H1 (cell line): ENCODE measurements at places on chromosomes 11 and 22.

DNA sequence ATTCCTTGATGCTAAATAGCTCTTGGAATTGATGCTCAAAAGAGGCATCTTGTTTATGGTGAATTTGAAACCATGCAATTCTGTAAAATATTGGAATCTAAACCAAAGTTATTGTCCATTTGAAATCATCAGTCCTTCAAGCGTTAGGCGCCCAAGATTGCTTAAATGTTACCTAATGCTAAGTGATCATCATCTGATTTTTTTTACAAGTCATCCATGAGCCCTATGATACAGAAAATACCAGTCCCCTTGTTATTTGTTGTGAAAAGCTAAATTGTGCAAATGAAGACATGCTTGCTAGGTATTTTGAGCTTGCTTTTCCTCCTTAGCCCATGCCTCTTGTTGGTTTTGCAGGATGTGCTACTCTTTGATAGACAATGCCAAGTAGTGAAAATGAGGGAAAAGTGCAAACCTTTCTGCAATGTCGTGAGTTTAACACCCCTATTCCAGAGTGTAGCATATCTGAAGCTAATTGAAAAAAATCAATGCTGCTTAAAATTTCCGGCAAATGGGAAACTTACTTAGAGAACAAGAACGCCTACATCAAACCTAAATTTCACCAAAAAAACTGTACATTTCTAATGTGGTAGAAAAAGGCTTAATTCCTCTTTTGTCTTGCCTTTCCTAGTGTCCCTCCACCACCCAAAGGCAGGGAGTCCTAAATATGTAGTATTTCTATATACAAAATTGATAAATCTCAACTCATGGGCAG is 1.9 kb downstream of the GRK3 start:
- H3K4me3 ChIP-seq: peak overlapping the region; percentile 39; the same call in 1 of the 2 replicates
- no peak for DNase-seq
- H3K27ac ChIP-seq: no peak overlapping the region
- H3K27me3 ChIP-seq: peaks cover 5% of the 10 kb centered on the region; the same call in 1 of the 2 replicates

- no peaks in the 10 kb centered on the region for H3K36me3 ChIP-seq
- H3K27me3 ChIP-seq: no peaks in the 10 kb centered on the region
- H3K4me1 ChIP-seq: 0 out of 2 replicates have a peak, but pooled peaks cover 2% of the 10 kb centered on the region
- no peak overlapping the region for H3K4me3 ChIP-seq
- H3K27ac ChIP-seq: no peak overlapping the region
Measured at GRCh38 chr11:76808996-76809395, 25.8 kb downstream of the TSKU start.

- H3K4me1 ChIP-seq: peaks cover 15% of the 10 kb centered on the region
- no peaks in the 10 kb centered on the region for H3K36me3 ChIP-seq
- no peaks in the 10 kb centered on the region for H3K27me3 ChIP-seq
- peak overlapping the region; percentile 13; the same call in 1 of the 2 replicates for H3K4me3 ChIP-seq
Measured at GRCh38 chr22:31098632-31099110, 8.7 kb downstream of the SELENOM start.

DNA sequence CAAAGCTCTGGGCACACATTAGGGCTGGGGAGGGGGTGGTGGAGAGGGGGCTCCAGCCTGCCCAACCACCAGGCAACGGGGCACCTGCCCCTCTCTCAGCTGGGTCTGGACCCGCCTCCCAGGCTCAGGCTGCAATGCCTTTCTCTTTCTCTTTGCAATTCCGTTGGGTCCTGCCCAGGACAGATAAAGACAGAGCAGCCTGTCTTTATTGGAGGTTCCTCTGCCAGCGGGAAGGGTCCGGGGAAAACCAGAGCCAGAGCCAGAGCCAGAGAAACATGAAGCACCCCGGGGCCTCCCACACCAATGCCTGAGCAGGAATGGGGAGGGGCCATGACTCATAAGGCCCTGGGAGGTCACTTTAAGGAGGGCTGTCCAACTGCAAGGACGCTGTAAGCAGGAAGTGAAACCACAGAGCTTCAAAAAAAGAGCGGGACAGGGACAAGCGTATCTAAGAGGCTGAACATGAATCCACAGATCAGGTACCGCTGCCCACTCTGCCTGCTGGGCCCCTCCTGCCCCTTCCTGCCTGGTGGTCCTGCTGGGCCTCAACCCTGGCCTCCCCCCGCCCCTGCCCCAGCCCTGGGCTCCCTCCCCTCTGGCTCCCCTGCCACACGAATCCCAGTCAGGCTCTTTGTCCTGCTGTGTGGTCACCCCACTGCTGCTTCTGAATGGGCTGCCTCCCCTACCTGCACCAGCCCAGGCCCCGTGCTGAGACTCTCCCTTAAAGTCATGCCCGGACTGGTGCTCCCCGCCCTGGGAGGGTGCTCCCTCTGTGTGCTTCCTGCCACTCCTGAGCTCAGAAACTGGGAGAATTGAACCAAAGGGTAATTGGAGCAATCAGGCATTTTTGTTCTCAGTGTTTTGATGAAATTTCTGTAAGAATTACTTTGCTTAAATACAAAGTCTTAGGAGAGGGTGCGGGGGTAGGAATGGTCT is at the start of gene APOBEC3B:
APOBEC3B (plus strand) TSS at position 356 of the 936 bp plus-strand sequence; CDS start at position 463, 107 bp downstream.
- H3K36me3 ChIP-seq: no peaks in the 10 kb centered on the region; the same call in 1 of the 2 replicates

DNA sequence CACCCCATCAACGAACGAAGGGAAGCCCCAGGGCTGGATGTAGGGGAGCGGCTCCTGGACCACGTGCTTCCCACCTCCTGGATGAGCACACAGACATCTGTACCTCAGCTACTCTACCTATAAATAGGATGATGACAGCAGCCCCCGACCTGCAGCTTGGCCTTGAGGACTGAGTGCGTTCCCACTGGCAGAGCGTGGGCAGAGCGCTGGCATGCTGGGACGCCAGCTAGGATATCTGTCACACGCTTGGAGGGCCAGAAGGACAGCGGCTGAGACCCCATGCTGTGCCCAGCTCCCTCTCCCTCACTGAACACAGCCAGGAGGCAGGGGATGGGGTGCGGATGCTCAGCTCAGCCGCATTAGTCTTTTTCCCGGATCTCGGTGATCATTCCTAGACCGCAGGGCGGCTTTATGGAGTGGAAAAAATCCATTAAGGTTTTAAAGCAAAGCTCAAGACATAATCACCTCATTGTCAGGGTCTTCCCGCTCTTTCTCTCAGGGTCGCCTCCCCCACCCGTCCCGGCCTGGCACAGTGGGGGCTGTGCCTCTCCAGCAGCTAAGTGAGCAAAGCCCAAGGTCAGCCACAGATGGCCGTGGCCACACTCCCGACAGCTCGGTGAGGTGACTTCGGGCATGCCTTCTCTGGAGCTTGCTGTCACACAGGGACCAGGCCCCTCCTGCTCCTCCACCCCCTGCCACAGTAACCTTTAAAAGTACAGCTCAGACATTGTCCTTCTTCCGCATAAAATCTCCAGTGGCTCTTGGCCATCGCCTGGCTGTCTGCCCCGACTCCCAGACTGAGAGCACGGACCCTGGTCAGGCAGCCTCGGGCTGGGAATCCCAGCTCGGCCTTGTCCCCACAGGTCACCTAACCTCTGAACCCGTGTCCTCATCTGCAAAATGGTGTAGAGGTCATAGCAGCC is 69.6 kb upstream of the SHISAL1 start:
- H3K27me3 ChIP-seq: no peaks in the 10 kb centered on the region
- DNase-seq: no peak
- H3K4me1 ChIP-seq: no peaks in the 10 kb centered on the region; the same call in none of the 2 replicates
- no peaks in the 10 kb centered on the region for H3K36me3 ChIP-seq
- no peak overlapping the region for H3K27ac ChIP-seq

GRCh38 chr11:32396991-32397390 is 38.3 kb downstream of the WT1 start:
- H3K4me1 ChIP-seq: no peaks in the 10 kb centered on the region; the same call in 1 of the 2 replicates
- no peak for DNase-seq
- H3K36me3 ChIP-seq: no peaks in the 10 kb centered on the region

- peaks cover 19% of the 10 kb centered on the region; the same call in 1 of the 2 replicates for H3K36me3 ChIP-seq
- no peaks in the 10 kb centered on the region for H3K27me3 ChIP-seq
- H3K27ac ChIP-seq: no peak overlapping the region
- H3K4me1 ChIP-seq: no peaks in the 10 kb centered on the region; the same call in 1 of the 2 replicates
- DNase-seq: no peak
Measured at GRCh38 chr22:30004694-30005093, 75.6 kb upstream of the HORMAD2 start.

DNA sequence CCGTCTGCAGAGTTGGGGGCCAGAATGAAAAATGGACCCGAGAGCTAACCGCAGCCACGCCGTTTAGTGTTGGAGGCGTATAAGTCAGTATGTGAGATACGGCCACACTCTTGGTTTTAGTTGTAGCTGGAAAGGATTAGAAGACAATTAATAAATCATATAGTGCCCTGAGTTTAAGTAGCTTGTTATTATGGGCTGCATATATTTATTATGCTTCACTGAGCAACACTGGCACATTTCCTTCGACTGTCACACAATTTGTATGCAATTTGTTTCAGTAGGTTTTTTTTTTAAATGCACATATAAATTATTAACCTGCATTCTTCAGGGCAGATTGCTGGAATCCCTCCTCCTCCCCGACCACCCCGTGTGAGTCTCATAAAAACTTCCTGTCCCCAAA is 56.9 kb downstream of the PKNOX2 start:
- no peaks in the 10 kb centered on the region for H3K36me3 ChIP-seq
- peaks cover 5% of the 10 kb centered on the region for H3K4me1 ChIP-seq
- H3K27me3 ChIP-seq: no peaks in the 10 kb centered on the region
- H3K27ac ChIP-seq: no peak overlapping the region
- DNase-seq: no peak
- H3K4me3 ChIP-seq: no peak overlapping the region

DNA sequence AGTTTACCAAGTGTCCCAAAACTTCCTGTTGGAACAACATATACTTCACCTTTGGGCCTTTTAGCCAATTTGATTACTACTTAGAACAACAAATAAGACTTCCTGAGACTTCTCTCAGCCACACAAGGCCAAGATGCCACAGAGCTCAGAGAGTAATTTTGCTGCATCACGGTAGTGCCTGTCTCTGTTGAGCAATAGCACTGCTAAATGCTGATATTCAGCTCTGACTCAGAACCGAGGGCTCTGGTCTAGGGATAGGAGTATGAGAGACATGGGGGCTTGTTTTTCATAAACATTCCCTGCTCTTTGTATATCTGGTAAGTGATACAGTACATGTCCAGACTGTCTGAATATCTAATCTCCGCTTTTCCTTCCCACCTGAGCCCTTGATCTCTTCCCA is 260.4 kb upstream of the ARHGAP20 start:
- no peaks in the 10 kb centered on the region for H3K27me3 ChIP-seq
- H3K27ac ChIP-seq: no peak overlapping the region
- no peak overlapping the region for H3K4me3 ChIP-seq
- no peaks in the 10 kb centered on the region for H3K36me3 ChIP-seq
- no peak for DNase-seq

- no peak overlapping the region for H3K27ac ChIP-seq
- no peak overlapping the region for H3K4me3 ChIP-seq
- H3K36me3 ChIP-seq: no peaks in the 10 kb centered on the region
- H3K4me1 ChIP-seq: no peaks in the 10 kb centered on the region
- DNase-seq: no peak
- H3K27me3 ChIP-seq: no peaks in the 10 kb centered on the region
Measured at GRCh38 chr11:112627588-112628045, 333.6 kb upstream of the NCAM1 start.

DNA sequence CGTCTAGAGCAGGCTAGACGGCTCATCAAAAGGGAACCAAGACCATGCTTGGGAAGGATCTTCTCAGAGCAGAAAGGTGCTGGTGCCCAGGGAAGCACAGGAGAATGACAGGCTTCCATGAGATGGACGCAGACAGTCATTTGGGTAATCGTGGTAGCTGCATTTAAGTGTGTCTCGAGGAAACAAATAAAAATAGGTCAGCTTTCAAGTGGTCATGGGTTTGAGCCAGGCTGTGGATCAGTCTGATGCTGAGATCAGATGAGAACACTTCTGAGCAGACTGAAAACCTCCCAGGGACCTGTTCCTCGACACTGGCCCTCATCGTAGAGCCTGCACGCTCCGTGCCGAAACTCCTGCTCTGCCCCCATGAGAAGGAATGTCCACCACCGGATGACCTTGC is 4.7 kb downstream of the CARS1 start:
- H3K27ac ChIP-seq: no peak overlapping the region
- H3K36me3 ChIP-seq: peaks cover 3% of the 10 kb centered on the region; the same call in 1 of the 2 replicates
- peaks cover 7% of the 10 kb centered on the region for H3K4me1 ChIP-seq

- no peaks in the 10 kb centered on the region for H3K27me3 ChIP-seq
- H3K4me3 ChIP-seq: no peak overlapping the region
- H3K36me3 ChIP-seq: no peaks in the 10 kb centered on the region
- DNase-seq: no peak
Measured at GRCh38 chr22:31828739-31829138, 74.9 kb downstream of the DEPDC5 start.

GRCh38 chr11:44601471-44602370 is 36.3 kb downstream of the CD82 start:
- H3K27ac ChIP-seq: no peak overlapping the region
- no peaks in the 10 kb centered on the region for H3K36me3 ChIP-seq
- H3K4me1 ChIP-seq: peaks cover 5% of the 10 kb centered on the region; the same call in 1 of the 2 replicates
- no peak for DNase-seq
- no peak overlapping the region for H3K4me3 ChIP-seq
- no peaks in the 10 kb centered on the region for H3K27me3 ChIP-seq

- no peaks in the 10 kb centered on the region for H3K36me3 ChIP-seq
- H3K4me3 ChIP-seq: no peak overlapping the region
- H3K27ac ChIP-seq: no peak overlapping the region
- H3K4me1 ChIP-seq: no peaks in the 10 kb centered on the region
- peak; percentile 23 for DNase-seq
Measured at GRCh38 chr11:132312701-132313111, 942.3 kb downstream of the NTM start.

DNA sequence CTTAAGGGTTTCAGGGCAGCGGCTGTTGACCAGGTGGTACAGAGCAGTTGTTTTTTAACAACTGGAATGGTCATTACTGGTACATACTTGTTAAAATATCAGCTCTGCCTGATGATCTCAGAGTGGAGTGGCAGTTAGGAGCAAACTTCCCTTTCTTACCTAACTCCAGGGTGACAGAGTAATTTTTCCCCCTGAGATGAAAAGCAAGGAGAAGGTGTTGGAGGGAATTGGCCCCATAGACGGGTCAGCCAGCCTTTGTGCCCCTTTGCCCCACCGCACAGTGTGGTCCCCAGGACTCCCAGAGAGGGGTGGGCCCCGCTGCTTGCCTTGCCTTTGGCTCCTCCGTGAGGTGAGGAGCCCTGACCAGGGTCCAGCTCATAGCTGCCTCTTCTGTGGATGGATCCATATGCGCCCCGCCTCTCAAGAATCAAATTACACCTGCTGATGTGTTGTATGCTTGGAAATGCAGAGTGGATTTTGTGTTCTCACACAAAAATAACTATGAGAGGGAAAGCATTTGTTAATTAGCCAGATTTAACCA is 27.0 kb upstream of the SORL1-AS1 start:
- H3K27ac ChIP-seq: no peak overlapping the region; the same call in 1 of the 2 replicates
- 0 out of 2 replicates have a peak, but pooled peaks cover 4% of the 10 kb centered on the region for H3K36me3 ChIP-seq
- H3K4me3 ChIP-seq: no peak overlapping the region
- H3K4me1 ChIP-seq: peaks cover 27% of the 10 kb centered on the region

GRCh38 chr11:111575740-111576139 is 26.5 kb upstream of the SIK2 start:
- no peak overlapping the region for H3K4me3 ChIP-seq
- no peaks in the 10 kb centered on the region for H3K36me3 ChIP-seq
- no peaks in the 10 kb centered on the region for H3K27me3 ChIP-seq
- no peak overlapping the region for H3K27ac ChIP-seq
- no peak for DNase-seq

- H3K27me3 ChIP-seq: no peaks in the 10 kb centered on the region
- H3K4me1 ChIP-seq: no peaks in the 10 kb centered on the region
- H3K4me3 ChIP-seq: no peak overlapping the region
- no peak overlapping the region for H3K27ac ChIP-seq
- H3K36me3 ChIP-seq: no peaks in the 10 kb centered on the region
Measured at GRCh38 chr11:112760396-112761059, 200.7 kb upstream of the NCAM1 start.
